GM23248 (cell line): ENCODE measurements at places on chromosomes 7 and 10. TPM values are rescaled to one million over a fixed set of nuclear protein-coding genes. Genes with fewer than 3 reads are reported as not detected.

Gene PPP1R17
- 0.20 and 0.29 TPM in 2 replicates for polyA plus RNA-seq

Gene DNAH11
- polyA plus RNA-seq, result 0.91 and 1.3 TPM in 2 replicates

Gene CTAGE4
- 0.35 and 1.0 TPM in 2 replicates for polyA plus RNA-seq

Gene ATG9B
- polyA plus RNA-seq, result 0.79 and 0.81 TPM in 2 replicates

Gene EVX1
- not detected in 2 replicates for polyA plus RNA-seq

Gene TFPI2
- polyA plus RNA-seq, result 706 and 730 TPM in 2 replicates

Gene FEZF1
- polyA plus RNA-seq, result not detected in 2 replicates

Gene LDB3
- 0.05 and 0.08 TPM in 2 replicates for polyA plus RNA-seq

Gene HOXA3
- polyA plus RNA-seq, result 1.2 and 1.9 TPM in 2 replicates
